NCI-H510A treated with DMSO at 0.1 percent for 48 hours (cell line): ENCODE measurements at places on chromosomes 4 and X.

GRCh38 chr4:3791910-3792542 lies 25.8 kb downstream of the ADRA2C start:
- DNase-seq = no peak

GRCh38 chrX:150370589-150371312 lies 7.6 kb downstream of the MAMLD1 start:
- no peak for DNase-seq

DNA sequence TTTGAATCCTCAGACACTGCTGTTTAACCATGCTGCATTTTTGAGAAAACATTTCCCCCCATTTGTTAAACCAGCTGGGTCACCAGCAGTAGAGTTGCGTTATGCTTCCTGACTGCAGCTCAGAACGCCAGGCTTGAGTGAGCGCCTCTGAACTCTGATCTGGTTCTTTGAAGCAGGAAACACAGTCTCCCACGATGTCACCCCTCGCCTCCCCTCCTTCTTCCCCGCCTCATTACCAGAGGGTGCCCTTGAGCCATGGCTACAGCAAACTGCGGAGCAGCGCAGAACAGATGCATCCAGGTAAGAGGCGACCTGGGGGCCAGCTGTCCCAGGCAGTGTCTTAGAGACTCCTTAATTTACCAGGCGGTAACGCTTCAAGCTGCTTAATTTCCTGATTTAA lies 78.4 kb downstream of the REPS2 start:
- peak; percentile 63 for DNase-seq

DNA sequence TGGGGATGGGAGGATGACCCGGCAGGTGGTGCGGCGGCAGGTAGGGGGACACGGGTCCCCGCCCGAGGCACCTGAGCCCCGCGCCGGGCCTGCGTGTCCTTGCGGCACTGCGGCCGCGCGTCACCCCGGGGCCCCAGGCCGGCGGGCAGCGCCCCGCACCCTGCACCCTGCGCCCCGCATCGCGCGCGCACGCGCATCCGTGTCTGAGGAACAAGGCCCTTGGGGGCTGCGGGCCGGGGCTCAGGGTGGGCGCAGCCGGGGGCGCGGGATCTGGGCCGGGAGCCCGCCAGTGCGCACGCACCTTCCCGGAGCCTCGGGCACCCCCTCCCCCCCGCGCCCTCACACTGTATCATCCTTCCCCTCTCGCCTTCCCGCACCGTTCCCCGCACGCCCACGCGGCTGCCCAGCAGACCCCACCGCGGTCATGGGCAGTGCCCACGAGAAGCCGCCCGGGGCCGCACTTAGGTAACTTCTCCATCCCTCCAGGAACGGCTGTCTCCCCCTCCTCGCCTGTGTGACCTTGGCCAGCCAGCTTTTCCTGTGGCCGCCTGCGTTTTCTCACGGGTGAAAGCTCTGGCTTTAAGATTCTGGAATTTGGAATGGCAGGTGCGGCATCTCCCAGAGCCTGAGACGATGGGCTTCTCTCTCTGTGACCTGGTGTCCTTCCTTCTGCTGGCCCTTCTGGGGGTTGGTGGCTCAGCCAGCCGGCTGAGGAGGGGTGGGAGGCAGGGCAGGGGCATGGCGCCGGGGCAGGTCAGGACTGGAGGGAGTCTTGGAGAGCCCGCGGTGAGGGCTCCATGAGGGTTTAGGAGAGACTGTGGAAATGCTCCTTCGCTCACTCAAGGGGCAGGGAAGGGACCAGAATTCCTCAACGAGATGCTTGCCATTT lies 748 bp downstream of the ATP2B3 start:
- no peak for DNase-seq

DNA sequence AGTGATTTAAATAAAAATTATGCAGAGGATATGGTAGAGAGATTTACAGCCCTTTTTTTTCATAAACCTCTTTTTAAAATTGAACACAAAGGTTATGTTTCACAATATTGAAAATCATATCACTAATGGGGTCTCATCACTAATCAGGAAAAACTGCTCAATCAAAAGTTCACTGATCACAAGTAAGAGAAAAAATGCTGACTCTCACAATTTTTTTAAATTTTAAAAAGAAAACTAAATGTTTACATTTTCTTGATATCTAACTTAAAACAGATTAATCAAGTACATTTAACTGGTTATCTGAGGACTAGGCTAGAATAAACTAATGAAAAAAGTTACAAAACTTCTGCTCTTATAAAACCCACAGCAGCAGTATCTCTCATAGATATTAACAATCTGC lies 8.5 kb downstream of the LAMTOR3 start:
- no peak for DNase-seq

DNA sequence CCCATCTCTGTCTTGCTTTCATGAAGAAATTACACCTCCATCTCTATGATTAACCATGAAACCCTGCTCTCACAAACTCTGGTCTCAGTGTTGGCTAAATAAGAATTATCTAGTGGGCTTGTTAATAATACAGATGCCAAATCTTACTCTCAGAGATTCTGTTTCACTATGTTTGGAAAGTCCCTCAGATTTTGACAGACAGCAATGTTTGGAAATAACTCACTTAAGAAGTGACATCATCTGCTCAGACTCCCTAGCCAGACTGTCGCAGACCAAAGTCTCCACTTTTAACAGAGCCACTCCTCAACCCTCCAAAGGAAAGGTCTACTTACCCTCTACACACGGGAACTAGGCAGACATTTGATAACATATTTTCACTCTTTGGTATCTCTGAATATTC lies 328.5 kb upstream of the FGF16 start:
- DNase-seq = no peak

DNA sequence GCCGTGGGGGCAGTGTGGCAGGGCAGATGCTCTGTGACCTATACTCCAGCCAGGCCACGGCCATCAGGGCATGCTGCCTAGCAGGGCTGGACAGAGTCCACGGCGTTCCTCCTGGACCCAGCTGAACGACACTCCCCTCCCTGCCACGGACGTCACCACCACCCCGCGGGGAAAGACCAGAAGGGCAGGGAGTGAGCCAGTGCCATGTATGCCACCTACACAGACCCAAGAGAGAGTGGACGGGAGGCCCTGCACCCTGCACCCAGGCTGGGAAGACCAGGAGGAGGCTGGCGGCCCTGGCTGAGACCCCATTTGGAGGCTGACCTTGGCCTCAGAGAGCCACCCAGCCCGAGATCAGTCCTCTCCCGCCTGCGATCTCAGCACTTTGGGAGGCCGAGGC lies 101.9 kb downstream of the FAM53A start:
- DNase-seq = no peak

DNA sequence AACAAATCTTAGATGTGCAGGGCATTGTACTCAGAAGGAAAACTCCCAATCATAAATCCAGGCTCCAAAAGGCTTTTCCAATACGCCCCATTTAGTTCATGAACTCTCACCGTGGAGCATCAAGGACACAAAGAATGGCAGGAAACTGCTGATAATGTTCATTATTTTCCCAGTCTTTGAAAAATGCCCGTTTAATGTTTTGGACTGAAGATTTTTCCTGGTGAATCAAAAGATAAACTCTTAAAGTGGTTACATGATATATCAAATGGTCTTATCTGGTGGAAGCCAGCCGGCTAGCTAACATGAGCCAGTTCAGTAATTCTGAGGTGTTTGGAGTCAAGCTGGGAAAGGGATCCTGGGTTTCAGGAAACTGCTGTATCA lies 62.1 kb upstream of the AP1S2 start:
- DNase-seq = no peak

DNA sequence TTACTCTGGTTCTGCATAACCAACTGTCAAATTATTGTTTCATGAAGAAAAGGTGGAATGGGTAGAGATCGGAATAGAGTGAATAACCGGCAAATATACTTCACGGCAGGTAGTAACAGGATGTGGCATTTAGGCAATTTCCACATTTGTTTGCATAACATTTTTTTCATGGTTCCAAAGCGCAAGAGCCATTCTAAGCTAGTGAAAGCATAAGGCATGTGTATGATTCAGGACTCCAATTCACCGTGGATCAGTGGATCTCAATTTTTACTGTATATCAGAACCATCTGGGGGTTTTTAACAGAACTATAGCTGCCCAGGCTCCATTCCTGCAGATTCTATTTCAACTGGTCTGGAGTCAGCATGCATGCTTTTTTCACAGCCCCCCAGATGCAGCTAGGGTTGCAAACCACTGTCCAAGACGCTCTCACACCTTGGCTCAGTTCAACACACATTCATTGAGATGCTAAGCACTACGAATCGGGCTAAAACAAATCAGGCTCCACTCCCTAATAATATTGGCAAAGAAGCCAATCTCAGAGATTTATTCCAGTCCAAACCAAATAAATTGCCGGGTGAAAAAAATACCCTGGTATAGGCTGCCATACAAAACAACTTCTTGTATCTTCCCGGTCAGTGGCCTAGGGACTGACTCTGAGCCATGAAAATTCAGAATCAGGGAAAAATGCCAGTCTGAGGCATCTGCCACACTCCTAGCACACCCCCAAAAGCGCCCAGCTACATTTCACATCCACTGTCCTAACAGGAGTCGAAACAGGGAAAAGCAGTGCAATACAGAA lies 30.0 kb downstream of the AFAP1 start:
- no peak for DNase-seq

DNA sequence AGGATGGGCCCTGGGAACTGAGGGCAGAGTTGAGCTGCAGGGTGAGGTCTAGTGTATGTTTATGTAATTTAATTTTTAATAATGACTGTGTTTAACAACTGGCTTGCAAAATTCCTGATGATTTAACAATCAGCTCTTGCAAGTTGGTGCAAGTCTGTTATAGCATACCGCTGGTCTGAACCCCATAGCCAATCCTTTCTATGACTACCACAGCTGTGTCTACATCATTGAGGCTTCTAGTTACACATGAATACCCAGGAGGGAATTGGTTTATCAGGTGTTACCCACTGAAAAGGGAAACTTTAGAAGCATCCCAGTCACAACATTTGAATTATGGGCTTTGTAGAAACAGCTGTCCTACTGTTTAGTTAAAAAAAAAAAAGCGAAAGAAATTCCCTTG lies 38.3 kb downstream of the SUPT20HL1 start:
- no peak for DNase-seq

DNA sequence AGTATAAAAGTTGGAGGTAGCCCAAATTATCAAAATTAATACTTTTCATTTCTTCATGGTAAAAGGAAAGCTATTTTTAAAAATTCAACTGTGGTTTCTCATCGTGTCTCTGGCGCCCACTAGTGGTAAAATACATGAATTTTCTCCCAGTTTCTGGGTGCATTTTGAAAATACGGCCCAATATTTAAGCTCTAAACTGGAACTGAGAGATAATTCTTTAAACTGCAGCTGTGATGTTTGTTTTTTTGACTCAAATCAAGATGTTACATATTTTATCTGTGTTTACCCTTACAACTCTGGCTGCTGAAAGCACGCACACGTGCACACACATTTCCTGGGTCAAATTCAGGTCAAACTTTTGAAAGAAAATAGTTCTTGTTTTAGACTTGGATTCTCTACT lies 123.9 kb upstream of the ACSL4 start:
- DNase-seq = peak; percentile 1

GRCh38 chrX:35670889-35671288 lies 127.3 kb upstream of the MAGEB16 start:
- DNase-seq = no peak

DNA sequence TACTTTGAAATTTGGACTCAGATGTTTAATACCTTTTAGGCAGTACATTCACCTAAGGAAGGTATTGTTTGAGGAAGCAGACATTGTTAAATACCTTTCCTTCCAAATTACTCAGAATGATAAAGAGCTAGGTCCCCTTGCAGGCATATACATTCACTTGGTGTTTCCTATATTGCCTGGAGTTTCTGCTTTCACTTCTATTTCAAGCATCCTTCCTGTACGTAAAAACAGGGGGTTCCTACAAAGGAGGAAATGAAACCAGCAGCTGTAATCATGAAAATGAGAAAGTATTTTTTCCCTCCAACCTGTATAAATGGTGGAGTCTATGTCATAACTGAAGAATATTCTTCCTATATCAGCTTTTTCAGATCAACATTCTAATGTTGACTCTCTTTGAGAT lies 90.4 kb upstream of the RASGEF1B start:
- DNase-seq = no peak

DNA sequence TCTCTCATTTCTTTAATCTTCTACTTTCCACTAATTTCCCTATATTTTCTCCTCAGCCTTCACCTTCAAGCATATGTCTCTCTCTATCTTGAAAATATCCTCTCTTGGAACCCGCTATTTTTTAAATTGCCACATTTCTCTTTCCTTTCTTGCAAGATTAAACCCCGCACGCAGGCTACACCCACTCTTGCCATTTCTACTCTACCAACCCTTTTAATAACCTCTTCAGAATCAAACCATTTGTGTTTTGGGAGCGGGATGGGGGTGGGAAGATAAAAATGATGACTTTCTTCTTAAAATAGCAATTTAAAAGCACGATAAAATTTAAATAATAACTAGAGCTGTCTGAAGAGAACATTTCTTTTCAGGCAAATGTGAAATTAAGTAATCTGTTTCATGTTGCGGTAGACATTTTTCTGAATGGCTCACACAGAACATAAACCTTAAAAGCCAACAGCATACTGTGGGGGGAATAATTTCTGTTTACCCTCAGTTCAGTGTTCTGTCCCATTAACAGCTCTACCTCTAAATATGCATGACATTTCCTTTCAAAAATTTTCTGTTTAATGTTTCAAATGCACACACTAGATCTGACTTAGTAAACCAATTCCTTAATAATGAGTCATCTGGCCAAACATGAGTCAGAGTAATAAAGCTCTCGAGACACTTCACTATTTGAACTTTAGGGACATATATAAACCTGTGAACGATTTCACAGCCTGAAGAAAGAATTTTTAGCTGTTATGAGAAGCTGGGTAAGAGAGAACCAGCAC lies 20.5 kb downstream of the ARSJ start:
- DNase-seq = peak; percentile 62

DNA sequence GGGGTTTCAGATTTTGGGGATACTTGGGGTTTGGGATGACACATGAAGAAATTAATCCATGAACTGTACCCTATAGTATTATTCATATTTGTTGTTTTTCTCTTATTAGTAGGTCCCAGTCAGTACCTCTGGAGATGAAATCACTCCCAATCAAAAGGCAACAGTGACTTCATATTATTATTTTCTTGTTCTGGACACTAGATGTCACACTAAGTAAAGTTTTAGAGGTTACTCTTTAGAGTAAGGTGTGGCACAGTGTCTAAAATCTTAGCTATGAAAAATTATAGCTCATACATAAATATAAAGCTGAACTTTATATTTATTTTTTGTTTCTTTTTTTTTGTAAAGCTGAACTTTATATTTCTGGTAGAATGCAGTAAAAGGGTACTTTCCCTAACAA lies 35.1 kb downstream of the FAM114A1 start:
- DNase-seq = peak; percentile 72

- DNase-seq = peak; percentile 15
Measured at GRCh38 chr4:153785910-153786721, 2.8 kb downstream of the SFRP2 start.

- DNase-seq = no peak
Measured at GRCh38 chrX:120462370-120462769, 6.7 kb downstream of the LAMP2 start.

GRCh38 chrX:68183612-68184214 lies 249.6 kb downstream of the OPHN1 start:
- DNase-seq = peak; percentile 14
